ENCODE measurements at places on chromosomes 7 and 10.

GRCh38 chr10:34723750-34724149 lies 91.3 kb downstream of the PARD3 start:
- no peak for DNase-seq

- DNase-seq: no peak
Observed at GRCh38 chr7:20229646-20230500, 12.7 kb upstream of the MACC1 start.

GRCh38 chr7:101129603-101130117 lies 2.8 kb downstream of the SERPINE1 start:
- no peak for DNase-seq

GRCh38 chr7:26420422-26421019 lies 128.9 kb downstream of the SNX10 start:
- no peak for DNase-seq

GRCh38 chr7:105315357-105315756 lies 73.4 kb downstream of the SRPK2 start:
- no peak for DNase-seq
